Activated CD4-positive, alpha-beta T cell treated with anti-CD3 and anti-CD28 coated beads, Interleukin-2, amount 10 ng/mL, durations not matched to agents 24 days and 14 days (primary cell): ENCODE measurements at places on chromosomes 1 and 21. TPM values are rescaled to one million over a fixed set of nuclear protein-coding genes. Genes with fewer than 3 reads are reported as not detected.

- peaks cover 2% of the 10 kb centered on the region for H3K4me1 ChIP-seq
- no peaks in the 10 kb centered on the region for H3K36me3 ChIP-seq
- peak; percentile 65 for DNase-seq
- no peak overlapping the region for H3K4me3 ChIP-seq
These were observed 421 bp upstream of the LCE3A start for GRCh38 chr1:152623203-152623844.

- peaks cover 21% of the 10 kb centered on the region for H3K4me1 ChIP-seq
- no peaks in the 10 kb centered on the region for H3K27me3 ChIP-seq
- H3K4me3 ChIP-seq, result no peak overlapping the region
- no peak for DNase-seq
- H3K36me3 ChIP-seq, result peaks cover 36% of the 10 kb centered on the region
These were observed 62.3 kb downstream of the ZNF644 start for GRCh38 chr1:90959352-90960206.

ZNF697 gene
- total RNA-seq, result 4.5 and 4.8 TPM in 2 replicates

ITGB3BP gene
- 51.1 and 53.4 TPM in 2 replicates for total RNA-seq

MYBPHL gene
- total RNA-seq, result not detected in 2 replicates

DNA sequence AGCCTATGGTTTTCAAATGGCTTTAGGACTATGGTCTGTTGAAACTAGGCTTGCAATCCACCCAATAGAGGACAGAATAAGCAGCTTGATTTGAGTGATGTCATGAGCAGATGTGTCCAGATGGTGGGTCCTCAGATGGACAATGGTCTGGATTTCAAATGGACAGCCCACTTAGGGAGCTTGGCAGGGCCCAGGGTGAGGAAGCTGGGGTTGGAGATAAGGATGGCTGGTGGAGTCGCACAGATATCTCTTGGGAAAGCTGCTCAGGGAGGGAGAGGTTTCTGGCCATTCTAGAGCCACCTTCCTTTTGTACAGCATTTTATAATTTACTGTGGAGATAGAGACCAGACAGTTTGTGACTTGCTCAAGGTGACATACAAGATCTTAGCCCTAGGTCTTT is 55.0 kb downstream of the NFASC start:
- H3K27me3 ChIP-seq, result peaks cover 19% of the 10 kb centered on the region
- no peaks in the 10 kb centered on the region for H3K4me1 ChIP-seq
- H3K36me3 ChIP-seq, result no peaks in the 10 kb centered on the region
- no peak for DNase-seq
